Renal pelvis (tissue), 12 donors: ENCODE measurements at places on chromosomes 13 and 19. TPM values are rescaled to one million over a fixed set of nuclear protein-coding genes. Genes with fewer than 3 reads are reported as not detected.

GRIK5 gene
- 30.5 TPM for polyA plus RNA-seq

ELAVL1 gene
- polyA plus RNA-seq = 85.4 TPM

POSTN gene
- polyA plus RNA-seq = 179 TPM

ALOX5AP gene
- 4.5 TPM for polyA plus RNA-seq

TRAPPC5 gene
- polyA plus RNA-seq = 65.1 TPM

ZNF154 gene
- 23.9 TPM for polyA plus RNA-seq

RFPL4AL1 gene
- polyA plus RNA-seq = not detected

KRTDAP gene
- 1.6 TPM for polyA plus RNA-seq

DNA sequence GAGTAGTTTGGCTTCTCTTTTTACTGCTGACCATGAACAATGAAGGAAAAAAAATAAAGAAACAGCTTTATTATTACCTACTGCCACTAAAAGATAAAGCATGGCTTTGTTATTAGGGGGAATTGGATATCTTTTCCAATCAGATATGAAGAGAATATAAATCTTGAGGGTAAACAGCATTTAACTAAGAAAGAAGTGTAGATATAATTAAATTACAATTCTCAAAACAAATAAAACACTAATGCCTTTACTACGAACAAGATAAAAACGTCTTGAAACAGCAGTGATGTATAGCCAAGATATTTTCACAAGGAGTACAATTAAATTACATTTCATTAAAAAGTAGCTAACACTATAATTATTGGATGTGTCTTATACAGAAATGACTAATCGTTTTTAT is 425.9 kb upstream of the ATXN8OS start:
- DNase-seq = no peak

DNA sequence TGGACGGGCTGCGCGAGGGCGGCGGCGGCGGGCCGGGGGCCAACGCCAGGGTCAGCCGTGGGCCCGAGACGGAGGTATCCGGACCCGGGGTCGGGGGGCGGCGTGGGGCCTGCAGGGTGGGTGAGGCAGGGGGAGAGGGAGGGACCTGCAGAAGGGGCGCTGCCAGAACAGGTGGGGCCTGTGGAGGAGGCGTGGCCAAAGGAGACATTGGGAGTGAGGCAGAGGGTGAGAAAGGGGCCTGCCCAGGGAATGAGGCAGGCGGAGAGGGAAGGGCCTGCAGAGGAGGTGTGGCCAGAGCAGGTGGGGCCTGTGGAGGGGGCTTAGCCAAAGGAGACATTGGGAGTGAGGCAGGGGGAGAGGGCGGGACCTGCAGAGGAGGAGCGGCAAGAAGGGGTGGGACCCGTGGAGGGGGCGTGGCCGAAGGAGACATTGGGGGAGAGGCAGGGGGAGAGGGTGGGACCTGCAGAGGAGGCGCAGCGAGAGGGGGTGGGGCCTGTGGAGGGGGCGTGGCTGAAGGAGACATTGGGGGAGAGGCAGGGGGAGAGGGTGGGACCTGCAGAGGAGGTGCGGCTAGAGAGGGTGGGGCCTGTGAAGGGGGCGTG is 4.2 kb downstream of the PRR36 start:
- no peak for DNase-seq

- DNase-seq = peak; percentile 78
These were observed 635.7 kb downstream of the UQCRFS1 start for GRCh38 chr19:28577233-28577632.

- DNase-seq = no peak
These were observed 2.1 kb upstream of the UTP14C start for GRCh38 chr13:52022356-52022755.

DNA sequence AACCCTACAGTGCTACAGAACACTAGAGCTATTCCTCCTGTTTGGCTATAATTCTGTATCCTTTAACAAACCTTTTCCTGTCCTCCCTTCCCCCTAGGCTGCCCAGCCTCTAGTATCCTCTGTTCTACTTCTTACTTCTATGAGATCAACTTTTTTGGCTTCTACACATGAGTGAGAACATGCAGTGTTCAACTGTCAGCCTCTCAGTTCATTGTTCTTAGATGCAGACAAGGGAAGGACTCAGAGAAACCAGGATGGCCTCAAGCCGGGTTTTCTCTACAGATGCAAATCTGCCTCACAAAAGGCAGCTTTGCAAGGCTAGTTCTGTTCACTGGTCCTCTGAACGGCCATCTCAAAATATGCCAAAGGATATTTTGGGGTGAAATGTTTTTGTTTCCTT is 18.4 kb downstream of the AMER2 start:
- no peak for DNase-seq

GRCh38 chr13:108044954-108045353 is 170.4 kb downstream of the LIG4 start:
- DNase-seq = no peak

DNA sequence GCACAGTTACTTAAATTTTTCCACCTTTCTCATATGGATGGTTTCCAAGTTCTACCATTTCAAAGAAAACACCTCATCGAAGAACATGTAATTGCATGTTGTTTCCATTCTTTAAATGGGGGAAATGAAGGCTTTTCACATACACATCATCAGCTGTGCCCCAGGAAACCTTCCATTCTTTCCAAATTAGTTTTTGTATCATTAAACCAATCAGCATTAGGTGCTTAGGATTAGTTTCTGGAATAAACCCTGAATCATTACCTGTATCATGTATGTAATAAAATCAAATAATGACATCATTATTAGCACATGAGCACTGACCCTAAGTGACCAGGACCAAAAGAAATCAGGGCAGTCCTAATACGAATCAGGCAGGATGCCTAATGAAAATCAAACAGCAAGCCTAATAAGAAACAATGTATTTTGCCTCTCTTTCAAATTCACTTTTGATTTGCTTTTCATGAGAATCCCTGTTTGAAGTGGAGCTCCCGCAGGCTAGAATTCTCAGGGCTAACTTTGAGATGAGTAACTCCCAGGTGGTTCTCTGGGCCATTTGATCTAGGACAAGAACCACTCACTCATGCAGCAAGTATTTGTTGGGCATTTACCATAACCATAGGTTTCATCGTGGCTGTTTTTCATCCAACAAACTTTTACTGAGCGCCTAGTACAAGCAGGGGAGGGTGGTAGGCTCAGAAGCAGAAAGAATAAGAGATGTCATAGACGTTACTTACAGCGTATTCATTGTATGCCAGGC is 89.2 kb downstream of the MZT1 start:
- DNase-seq = no peak

DNA sequence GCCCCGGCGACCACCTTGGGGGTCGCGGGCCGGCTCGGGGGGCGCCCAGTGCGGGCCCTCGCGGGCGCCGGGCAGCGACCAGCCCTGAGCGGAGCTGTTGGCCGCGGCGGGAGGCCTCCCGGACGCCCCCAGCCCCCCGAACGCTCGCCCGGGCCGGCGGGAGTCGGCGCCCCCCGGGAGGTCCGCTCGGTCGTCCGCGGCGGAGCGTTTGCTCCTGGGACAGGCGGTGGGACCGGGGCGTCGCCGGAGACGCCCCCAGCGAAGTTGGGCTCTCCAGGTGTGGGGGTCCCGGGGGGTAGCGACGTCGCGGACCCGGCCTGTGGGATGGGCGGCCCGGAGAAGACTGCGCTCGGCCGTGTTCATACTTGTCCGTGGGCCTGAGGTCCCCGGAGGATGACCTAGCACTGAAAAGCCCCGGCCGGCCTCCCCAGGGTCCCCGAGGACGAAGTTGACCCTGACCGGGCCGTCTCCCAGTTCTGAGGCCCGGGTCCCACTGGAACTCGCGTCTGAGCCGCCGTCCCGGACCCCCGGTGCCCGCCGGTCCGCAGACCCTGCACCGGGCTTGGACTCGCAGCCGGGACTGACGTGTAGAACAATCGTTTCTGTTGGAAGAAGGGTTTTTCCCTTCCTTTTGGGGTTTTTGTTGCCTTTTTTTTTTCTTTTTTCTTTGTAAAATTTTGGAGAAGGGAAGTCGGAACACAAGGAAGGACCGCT is 729 bp downstream of the STK11 start:
- DNase-seq = no peak

DNA sequence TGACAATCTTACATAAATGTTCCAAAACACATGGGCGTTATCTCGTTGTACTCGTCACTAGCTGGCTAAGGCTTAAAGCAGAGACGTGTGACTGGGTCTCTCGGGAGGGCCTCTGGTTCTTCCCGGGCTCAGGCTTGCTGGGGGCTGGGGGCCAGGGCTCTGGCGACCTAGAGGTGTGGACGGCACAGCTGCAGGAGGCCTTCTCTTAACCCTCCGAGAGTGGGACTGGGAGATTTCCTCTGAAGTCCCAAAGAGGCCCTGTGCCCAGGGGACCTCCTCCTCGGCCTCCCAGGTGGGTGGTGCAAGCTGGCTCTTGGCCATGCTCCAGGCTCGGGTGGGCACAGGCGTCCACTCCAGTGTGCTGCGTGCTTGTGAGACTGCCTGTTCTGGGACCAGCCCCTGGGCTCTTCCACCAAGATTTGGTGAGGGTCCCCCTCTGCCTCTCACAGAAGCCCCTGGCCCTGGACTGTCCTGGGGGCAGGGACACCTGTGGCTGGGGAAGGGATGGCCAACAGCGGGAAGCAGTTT is 2.2 kb downstream of the CAPS start:
- DNase-seq = no peak

GRCh38 chr13:78404846-78405360 is 198.4 kb downstream of the POU4F1 start:
- DNase-seq = no peak

GRCh38 chr19:3224346-3225168 is at the start of gene CELF5:
Gene CELF5 (plus strand): TSS chr19:3224661. CDS start chr19:3224740, 79 bp downstream.
- DNase-seq = peak; percentile 53

DNA sequence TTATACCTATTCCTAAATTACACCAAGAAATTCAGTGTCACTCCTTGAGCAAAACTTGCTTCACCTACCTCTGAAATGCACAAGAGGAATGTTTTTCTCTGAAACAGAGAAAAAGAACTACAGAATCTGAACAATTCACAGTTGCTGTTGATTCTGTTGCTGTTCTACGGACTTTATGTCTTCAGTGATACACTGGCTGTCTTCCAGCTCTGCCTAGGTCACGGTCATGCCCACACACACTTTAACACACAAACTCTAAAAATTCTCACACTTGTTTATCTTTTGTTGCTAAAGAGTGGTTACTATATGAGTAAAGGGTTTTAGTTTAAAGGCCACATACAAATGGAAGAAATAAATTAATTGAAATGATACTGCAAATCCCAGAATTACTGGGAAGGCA is 124.4 kb upstream of the SPRY2 start:
- no peak for DNase-seq

GRCh38 chr13:98386637-98387036 is 190.3 kb downstream of the STK24 start:
- DNase-seq = no peak

- no peak for DNase-seq
These were observed 41.1 kb upstream of the MAP3K10 start for GRCh38 chr19:40150170-40150569.

GRCh38 chr19:53520547-53521372 is 17.2 kb upstream of the ZNF331 start:
- DNase-seq = peak; percentile 99
